ENCODE measurements at places on chromosomes 2 and 18.

GRCh38 chr2:223890721-223891120 is 53.3 kb upstream of the AP1S3 start:
- no peak for DNase-seq

DNA sequence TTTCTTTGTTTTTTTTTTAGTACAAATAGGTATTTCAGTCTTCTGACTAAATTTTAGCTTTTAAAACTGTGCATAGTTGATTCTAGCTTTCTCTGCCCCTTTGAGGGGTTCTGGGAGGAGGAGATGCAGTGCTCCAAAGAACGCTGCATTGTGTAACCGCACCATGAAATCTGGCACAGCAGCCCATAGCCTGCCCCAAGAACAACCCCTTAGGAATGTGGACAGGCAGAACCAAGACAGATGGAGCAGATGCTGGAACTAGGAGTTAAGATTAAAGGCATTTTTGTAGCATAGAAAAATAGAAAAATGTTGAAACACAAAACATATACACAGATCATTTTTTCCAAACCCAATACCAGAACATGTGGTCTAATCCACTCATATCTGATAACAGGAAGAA is 187.5 kb downstream of the SCG2 start:
- DNase-seq: peak; percentile 73

- no peak for DNase-seq
These were observed 122.8 kb upstream of the WDSUB1 start for GRCh38 chr2:159409116-159409800.

DNA sequence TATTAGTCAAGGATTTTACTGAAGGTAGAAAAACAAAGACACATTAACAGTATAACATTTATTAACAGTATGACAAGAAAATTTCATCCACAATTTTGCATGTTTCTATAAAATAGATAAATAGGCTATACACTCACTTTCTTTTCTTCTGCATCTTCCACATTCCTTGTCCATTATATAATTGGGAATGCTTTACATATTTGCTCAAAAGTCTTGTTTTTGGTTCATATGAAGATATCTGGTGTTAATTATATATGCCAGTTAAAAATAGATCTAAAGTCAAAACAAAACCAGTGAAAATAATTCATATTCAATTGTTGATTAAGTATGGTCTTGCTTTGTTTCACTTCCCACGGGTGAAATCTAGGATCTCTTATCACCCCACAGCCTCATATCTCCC is 53.4 kb downstream of the SERPINB7 start:
- peak; percentile 31 for DNase-seq

GRCh38 chr2:46003903-46004473 is 293.2 kb upstream of the EPAS1 start:
- DNase-seq: no peak

- no peak for DNase-seq
These were observed 162.3 kb upstream of the CCDC68 start for GRCh38 chr18:55121397-55122170.

DNA sequence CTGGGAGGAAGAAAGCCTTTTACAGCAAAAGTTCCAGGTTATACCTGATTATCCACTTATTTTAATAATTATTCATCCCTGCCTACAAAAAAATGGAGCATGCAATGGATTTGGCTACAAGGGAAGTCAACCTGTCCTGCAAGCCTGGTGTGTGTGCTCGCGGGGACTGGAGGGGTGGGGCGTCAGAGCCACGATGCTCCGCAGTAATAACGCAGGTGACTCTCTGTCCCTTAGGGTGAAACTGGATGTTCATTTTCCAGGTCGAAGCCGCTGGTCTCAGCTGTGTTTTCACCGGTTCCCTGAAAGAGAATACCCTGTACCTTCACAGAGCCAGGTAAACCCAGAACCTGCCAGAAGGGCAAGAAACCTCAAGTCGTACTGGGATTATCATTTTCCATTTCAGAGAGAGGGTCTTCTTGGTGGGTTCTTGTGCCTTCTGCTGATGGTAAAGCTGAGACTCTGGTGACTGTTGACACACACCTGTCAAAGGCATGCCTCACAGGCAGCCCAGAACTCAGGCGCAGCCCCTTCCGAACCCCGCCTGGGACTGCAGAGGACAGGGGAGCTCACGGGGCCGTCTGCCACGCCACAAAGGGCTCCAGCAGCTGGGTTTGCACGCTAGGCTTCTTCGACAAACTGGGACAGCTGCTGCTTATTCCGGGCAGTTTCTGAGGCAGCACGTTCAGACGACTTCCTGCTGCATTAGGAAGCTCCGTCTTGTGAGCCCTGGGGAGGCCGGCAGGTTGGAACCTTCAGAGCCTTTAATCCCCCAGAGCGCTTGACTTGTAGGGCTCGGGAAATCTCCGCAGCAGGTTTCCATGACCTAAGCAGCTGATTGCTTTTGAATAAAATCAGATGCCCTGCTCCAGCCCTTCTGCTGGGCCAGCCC is 58.6 kb downstream of the KCNG2 start:
- no peak for DNase-seq

- no peak for DNase-seq
These were observed 34.3 kb downstream of the ZAP70 start for GRCh38 chr2:97747716-97748115.

DNA sequence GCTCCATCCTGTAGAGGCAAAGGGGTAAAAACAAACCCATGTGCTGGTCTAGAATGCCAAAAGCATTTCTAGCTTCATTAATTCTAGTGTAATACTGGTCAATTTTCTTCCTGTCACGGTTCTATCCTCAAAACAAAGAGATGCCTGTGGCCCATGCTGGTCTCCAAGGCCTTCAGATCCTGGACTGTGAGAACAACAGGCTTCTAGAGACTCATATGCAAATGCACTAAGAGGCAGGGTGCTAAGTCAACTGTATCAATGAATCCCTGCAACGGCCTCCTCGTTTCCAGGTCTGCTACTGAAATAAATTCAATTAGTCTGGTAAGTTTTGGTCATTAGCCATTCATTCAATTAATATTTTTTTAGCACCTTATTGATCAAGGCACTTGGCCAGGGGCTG is 4.0 kb downstream of the IFT172 start:
- DNase-seq: no peak

DNA sequence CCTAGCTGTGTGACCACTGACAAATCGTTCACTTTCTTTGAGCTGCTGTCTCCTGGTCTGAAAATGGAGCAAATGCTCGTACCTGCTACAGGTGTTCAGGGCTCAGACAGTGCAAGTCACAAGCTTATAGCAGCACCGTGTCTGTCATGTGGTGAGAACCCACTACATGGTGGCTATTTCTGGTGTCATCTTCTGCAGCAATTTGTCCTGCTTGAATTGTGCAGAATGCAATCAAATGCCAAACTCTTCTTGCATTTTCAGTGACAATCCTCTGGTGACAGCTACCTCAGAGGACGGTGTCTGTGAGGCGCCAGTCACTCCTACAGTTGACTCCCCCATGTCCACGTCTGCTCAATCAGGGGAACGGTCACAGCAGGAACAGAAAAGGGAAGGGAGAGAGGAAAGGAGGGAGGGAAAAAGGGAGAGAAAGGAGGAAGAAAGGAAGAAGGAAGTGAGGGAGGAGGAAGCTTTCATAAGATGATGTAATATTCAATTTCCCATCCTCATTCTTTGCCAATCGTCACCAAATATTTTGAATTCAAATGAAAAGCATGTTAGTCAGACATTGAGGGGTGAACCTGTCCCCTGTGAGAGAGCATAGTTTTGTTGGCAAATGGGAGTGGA is 122.2 kb downstream of the BCL2 start:
- DNase-seq: no peak

DNA sequence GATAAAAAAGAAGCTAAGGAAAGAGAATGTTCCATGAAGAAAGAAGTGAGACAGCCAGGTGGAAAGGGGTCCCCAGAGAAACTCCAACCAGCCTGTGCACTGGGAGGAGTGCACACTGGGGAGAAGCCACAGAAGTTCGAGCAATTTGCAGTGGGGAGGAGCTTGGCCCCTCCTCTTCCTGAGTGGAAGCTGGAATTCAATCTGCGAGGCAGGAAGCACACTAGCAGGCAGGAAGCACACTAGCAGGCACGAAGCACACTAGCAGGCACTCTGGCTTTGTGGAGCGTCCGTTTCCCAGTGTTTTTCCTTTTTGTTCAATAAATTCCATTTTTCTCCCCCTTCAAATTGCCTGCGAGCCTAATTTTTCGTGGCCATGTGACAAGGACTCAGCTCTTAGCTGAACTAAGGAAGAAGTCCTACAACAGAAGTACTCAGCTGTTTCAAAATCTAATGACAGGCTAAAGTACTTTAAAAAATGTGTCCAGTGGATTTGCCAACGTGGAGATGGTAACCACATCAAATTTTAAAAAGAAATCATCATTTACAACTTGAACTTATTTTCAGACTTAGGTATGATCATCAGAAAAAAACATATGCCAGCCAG is 21.4 kb upstream of the SPIRE1 start:
- DNase-seq: no peak

- no peak for DNase-seq
These were observed 22.1 kb upstream of the CTDP1 start for GRCh38 chr18:79657342-79657996.

DNA sequence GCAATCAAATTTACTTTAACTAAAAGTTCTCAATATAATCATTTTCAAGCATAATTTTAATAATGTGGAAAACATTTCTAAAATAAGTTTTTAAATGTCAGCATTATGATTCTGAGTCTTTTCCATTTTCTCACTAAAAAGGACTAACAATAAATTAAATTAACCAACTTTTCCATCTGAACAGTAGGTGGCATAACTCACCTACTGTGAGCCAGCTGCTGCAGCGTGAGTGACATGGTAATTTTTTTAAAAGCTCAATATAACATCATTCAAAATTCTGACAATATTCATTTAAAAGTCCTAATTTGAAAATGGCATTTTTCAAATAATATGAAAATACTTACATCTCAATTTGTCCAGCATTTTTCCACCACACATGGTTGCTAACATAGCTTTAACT is 66.5 kb downstream of the DTNB start:
- no peak for DNase-seq

- no peak for DNase-seq
These were observed 106.6 kb upstream of the UPP2 start for GRCh38 chr2:157995117-157995516.

DNA sequence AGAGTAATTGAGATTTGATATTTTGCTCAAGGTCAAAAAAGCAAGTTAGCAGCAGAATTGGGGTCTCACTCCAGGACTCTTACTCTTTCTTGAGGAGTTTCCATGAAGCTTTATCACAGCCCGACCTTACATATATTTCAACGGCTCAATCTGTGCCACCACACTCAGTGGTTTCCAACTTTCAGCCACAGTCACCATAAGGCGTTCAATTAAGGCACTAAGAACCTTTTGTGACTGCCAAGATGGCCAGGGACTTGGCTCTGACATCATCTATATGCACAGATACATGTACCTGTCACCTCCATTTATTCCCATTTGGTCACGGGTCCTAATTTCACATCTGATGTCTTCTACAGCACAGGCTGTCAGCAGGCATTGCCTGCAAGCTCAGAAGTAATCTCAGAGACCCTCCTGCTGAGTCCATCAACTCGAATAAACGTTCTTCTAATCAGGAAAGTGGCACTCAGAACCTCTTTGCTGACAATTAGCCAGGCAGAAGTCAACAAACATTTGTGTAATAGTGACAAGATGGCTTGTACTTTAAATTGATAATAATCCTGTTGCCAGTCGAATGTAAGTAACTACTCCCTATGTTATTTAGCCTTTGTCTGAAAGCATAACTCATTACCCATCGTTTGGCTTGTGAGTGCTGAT is 16.1 kb downstream of the DYTN start:
- no peak for DNase-seq
